ENCODE measurements at places on chromosomes 11 and 22. TPM values are rescaled to one million over a fixed set of nuclear protein-coding genes. Genes with fewer than 3 reads are reported as not detected.
A peak's percentile ranks its signal among the peaks of the same experiment; 100 is the strongest.

DNA sequence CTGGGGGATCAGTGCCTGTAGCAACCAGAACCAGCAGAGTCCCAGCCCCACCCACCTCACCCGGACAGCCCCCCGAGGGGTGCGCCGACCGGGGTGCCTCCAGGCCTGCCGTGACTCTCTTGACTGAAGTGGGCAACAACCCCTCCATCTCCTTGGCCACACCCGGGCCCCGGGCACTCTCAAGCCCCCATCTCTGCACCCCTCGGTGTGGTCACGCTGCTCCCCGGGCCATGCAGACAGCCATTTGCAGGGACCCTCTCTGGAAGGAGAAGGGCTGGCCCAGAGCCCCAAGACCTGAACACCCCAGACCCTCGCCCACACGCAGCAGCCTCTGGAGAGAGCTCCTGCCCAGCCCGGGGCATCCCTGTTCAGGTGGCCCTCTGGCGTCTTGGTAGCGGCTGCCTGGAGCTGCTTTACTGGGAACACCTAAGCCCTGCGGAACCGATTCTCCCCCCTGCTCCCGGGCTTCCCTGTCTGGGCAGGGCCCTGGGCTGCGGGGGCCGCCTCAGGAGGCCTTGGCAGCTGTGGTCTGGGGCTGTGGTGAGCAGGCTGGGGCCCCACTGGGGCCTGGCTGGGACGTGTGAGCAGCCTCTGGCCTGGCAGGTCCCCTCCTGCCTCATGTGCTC is 84.9 kb downstream of the WNT7B start:
- no peak overlapping the region for H3K27ac ChIP-seq
- H3K4me1 ChIP-seq = peaks cover 4% of the 10 kb centered on the region
- no peak for DNase-seq
- H3K4me3 ChIP-seq = no peak overlapping the region
- no peaks in the 10 kb centered on the region for H3K27me3 ChIP-seq
- H3K36me3 ChIP-seq = no peaks in the 10 kb centered on the region

DNA sequence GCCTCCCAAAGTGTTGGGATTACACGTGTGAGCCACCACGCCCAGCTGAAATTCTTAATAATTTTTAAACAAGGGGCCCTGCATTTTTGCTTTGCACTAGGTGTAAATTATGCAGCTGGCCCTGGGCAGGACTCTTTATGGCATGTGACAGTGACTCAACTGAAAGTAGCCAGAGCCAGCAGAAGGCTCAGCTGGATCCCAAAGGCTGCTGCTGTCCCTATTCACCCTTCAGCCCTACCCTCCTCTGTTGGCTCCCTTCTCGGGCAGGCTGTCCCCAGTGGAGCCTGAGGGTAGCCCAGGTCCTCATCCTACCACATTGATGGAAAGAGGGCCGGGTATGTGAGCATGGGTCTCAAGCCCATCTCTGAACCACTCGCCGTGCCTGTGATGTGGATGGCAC is 45.6 kb downstream of the CD82 start:
- H3K4me1 ChIP-seq = no peaks in the 10 kb centered on the region
- H3K36me3 ChIP-seq = no peaks in the 10 kb centered on the region
- H3K27me3 ChIP-seq = no peaks in the 10 kb centered on the region
- no peak overlapping the region for H3K4me3 ChIP-seq
- DNase-seq = no peak

DNA sequence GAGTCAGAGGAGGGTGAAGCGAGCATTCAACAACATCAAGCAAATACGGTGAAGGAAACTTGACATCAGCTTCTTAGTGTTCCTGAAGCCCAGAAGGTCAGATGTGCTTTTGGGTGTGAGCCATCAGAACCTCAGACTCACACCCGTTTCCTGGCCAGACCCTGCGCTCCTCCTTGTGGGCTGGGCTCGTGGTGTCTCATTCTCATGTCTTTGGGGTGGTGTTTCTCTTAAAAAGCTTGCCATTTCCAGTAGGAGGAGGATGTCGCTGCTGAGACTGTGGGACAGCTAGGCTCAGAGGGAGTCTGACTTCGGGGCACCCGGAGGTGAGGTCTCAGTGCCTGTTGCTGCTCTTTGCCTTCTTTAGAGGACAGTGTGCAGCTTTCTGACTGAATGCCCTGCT is 24.2 kb downstream of the PPFIBP2 start:
- no peak overlapping the region for H3K4me3 ChIP-seq
- no peaks in the 10 kb centered on the region for H3K36me3 ChIP-seq
- H3K4me1 ChIP-seq = no peaks in the 10 kb centered on the region
- DNase-seq = no peak
- H3K27ac ChIP-seq = no peak overlapping the region

GRCh38 chr11:113153847-113154246 is 160.5 kb upstream of the TTC12 start:
- no peak overlapping the region for H3K4me3 ChIP-seq
- no peak overlapping the region for H3K27ac ChIP-seq
- H3K4me1 ChIP-seq = no peaks in the 10 kb centered on the region
- no peaks in the 10 kb centered on the region for H3K36me3 ChIP-seq

DNA sequence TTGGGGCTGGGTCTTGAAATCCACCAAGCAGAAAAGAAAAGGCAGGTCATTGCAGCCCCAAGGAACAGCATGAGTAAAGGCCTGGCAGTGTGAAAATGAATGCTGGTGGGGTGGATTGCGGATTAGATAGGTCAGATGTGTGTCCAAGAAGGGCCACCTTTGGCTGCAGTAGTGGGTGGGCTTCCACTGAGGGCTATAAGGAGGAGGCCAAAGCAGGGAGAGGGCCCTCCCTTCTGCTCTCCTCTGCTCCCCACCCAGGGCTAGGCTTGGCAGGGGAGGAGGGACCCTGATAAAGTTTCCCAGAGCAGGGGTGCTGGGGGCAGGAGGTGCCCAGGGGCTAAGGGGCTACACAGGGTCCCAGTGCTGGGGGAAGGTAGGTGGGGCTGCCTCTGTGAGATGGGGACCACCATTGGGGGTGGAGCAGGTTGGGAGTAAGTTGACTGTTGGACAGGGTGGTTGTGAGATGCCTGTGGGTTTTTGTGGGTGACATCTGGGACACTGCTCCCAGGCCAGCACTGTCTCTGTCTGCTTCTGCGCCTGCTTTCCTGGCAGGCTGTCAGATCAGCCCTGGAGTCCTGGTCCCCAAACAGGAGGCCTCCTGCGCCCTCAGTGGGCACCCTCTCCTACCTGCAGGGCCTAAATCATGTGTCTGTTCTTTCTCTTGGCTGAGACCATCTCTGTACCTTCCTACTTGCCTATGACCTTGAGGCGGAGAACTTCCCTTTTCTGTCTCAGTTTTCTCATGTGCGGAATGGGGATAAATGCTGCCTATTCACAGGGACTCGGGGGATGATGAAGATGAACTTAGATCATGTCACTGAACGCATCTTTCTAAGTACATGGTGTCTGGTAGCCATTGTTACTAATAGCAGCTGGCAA is 1.9 kb downstream of the CAPN5 start:
- DNase-seq = no peak
- peaks cover 5% of the 10 kb centered on the region for H3K27me3 ChIP-seq
- H3K36me3 ChIP-seq = no peaks in the 10 kb centered on the region
- peaks cover 16% of the 10 kb centered on the region for H3K4me1 ChIP-seq
- no peak overlapping the region for H3K4me3 ChIP-seq

- H3K36me3 ChIP-seq = no peaks in the 10 kb centered on the region
- H3K4me3 ChIP-seq = peak overlapping the region; percentile 54
- H3K27me3 ChIP-seq = peaks cover 8% of the 10 kb centered on the region
These were observed 2.3 kb downstream of the SHANK3 start for GRCh38 chr22:50674606-50675552.

GRCh38 chr11:47185305-47186075 is 744 bp downstream of the PACSIN3 start:
- peak overlapping the region; percentile 80 for H3K27ac ChIP-seq
- no peaks in the 10 kb centered on the region for H3K36me3 ChIP-seq
- peaks cover 30% of the 10 kb centered on the region for H3K4me1 ChIP-seq
- DNase-seq = no peak
- peak overlapping the region; percentile 65 for H3K4me3 ChIP-seq

- H3K4me3 ChIP-seq = no peak overlapping the region
- no peaks in the 10 kb centered on the region for H3K27me3 ChIP-seq
- peaks cover 12% of the 10 kb centered on the region for H3K4me1 ChIP-seq
- no peak overlapping the region for H3K27ac ChIP-seq
- H3K36me3 ChIP-seq = no peaks in the 10 kb centered on the region
These were observed 41.3 kb downstream of the SMCO4 start for GRCh38 chr11:93501856-93502255.

DNA sequence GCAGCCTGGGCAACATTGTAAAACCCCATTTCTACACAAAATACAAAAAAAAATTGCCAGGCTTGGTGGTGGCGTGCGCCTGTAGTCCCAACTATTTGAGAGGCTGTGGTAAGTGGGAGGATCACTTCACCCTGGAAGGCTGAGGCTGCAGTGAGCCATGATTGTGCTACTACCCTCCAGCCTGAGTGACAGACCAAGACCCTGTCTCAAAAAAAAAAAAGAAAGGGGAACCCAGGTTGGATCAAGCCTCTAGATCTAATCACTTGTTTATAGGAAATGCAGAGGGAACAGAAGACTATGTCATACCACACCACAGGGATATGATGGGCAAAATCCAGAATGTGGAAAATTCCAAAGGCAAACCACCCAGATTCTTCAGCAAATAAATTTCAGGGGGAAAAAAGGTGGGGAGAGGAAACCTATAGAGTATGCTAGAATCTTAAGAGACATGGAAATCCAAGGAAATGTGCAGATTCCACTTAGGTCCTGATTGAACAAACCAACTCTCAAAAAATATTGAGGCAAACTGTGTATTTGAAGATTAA is 16.5 kb upstream of the MALAT1 start:
- no peak for DNase-seq
- H3K36me3 ChIP-seq = no peaks in the 10 kb centered on the region
- no peak overlapping the region for H3K4me3 ChIP-seq
- peaks cover 66% of the 10 kb centered on the region for H3K4me1 ChIP-seq

GRCh38 chr11:20031155-20032001 is 128.9 kb downstream of the DBX1 start:
- H3K27me3 ChIP-seq = no peaks in the 10 kb centered on the region
- no peak for DNase-seq
- no peaks in the 10 kb centered on the region for H3K36me3 ChIP-seq
- no peaks in the 10 kb centered on the region for H3K4me1 ChIP-seq
- H3K4me3 ChIP-seq = no peak overlapping the region

GRCh38 chr11:68954836-68955606 is 25.8 kb downstream of the MRGPRD start:
- no peaks in the 10 kb centered on the region for H3K36me3 ChIP-seq
- H3K4me1 ChIP-seq = no peaks in the 10 kb centered on the region
- peak; percentile 60 for DNase-seq

- H3K27ac ChIP-seq = no peak overlapping the region
- no peaks in the 10 kb centered on the region for H3K4me1 ChIP-seq
- peaks cover 44% of the 10 kb centered on the region for H3K36me3 ChIP-seq
- no peak overlapping the region for H3K4me3 ChIP-seq
These were observed 1.1 kb downstream of the MYBPC3 start for GRCh38 chr11:47351156-47352126.

DNA sequence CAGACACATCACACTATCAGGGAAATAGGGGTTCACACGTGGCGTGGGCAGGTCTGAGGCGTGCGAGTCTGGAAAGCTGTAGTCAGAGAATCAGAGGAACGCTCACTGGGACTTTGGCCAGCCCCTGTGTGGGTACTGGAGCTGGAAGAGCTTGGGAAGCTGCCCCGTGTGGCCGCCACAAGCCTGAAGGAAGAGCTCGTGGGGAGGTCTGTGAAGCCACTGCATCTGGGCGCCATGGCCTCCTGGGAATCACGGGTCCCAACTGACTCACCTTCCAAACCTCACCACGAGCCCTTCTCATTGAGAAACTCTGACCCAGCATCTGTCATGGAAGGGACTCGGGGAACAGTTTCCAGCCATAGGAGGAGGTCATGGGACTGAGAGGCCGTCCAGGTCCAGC is 5.9 kb upstream of the MRGPRF start:
- no peak overlapping the region for H3K27ac ChIP-seq
- no peak for DNase-seq
- H3K27me3 ChIP-seq = peaks cover 17% of the 10 kb centered on the region

- H3K4me3 ChIP-seq = peak overlapping the region; percentile 90
- H3K27ac ChIP-seq = peak overlapping the region; percentile 78
These were observed 585 bp downstream of the THYN1 start for GRCh38 chr11:134252346-134253187.

- H3K4me1 ChIP-seq = no peaks in the 10 kb centered on the region
- no peaks in the 10 kb centered on the region for H3K36me3 ChIP-seq
- no peak overlapping the region for H3K4me3 ChIP-seq
- no peaks in the 10 kb centered on the region for H3K27me3 ChIP-seq
- DNase-seq = no peak
These were observed 27.6 kb upstream of the PAMR1 start for GRCh38 chr11:35553021-35553420.

DNA sequence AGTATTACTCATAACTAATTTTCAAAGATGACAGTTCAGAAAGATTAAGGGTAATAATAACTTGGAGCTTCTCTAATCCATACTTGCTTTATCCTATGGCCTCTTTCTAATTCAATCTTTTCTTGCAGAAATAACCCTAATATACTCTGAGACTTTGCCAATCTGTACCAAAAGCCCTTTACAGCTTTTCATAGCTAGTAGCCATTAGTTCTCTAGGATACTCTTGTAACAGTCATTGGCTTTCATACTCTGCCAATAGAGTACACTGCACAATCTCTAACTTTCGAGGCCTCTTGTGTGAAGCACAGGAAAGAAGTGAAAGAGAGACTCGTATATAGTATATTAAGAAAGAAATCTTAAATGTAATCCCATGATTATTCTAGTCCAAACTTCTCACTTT is 38.1 kb downstream of the SLC36A4 start:
- H3K4me3 ChIP-seq = no peak overlapping the region
- H3K27me3 ChIP-seq = no peaks in the 10 kb centered on the region
- H3K27ac ChIP-seq = no peak overlapping the region
- no peaks in the 10 kb centered on the region for H3K4me1 ChIP-seq
- H3K36me3 ChIP-seq = no peaks in the 10 kb centered on the region
- DNase-seq = no peak

- no peak overlapping the region for H3K4me3 ChIP-seq
- DNase-seq = no peak
- no peaks in the 10 kb centered on the region for H3K27me3 ChIP-seq
- H3K36me3 ChIP-seq = no peaks in the 10 kb centered on the region
- H3K4me1 ChIP-seq = peaks cover 63% of the 10 kb centered on the region
- peak overlapping the region; percentile 88 for H3K27ac ChIP-seq
These were observed 12.8 kb upstream of the ST14 start for GRCh38 chr11:130146796-130147195.

GRCh38 chr11:134725211-134725610 is 313.2 kb upstream of the B3GAT1 start:
- no peaks in the 10 kb centered on the region for H3K27me3 ChIP-seq
- no peaks in the 10 kb centered on the region for H3K36me3 ChIP-seq
- H3K4me1 ChIP-seq = no peaks in the 10 kb centered on the region
- H3K27ac ChIP-seq = no peak overlapping the region

GRCh38 chr11:2387266-2387987 is 10.3 kb downstream of the CD81 start:
- no peak overlapping the region for H3K4me3 ChIP-seq
- H3K4me1 ChIP-seq = peaks cover 87% of the 10 kb centered on the region
- peaks cover 35% of the 10 kb centered on the region for H3K36me3 ChIP-seq

SLN gene
- 0.96 TPM for total RNA-seq

PARVB gene
- 53.7 TPM for total RNA-seq

CCDC87 gene
- total RNA-seq = 0.39 TPM

GLB1L2 gene
- 10.3 TPM for total RNA-seq

TSPAN18 gene
- 31.4 TPM for total RNA-seq

SNX32 gene
- 0.24 TPM for total RNA-seq

PAK1 gene
- 42.8 TPM for total RNA-seq

EHF gene
- 53.1 TPM for total RNA-seq

MEI1 gene
- total RNA-seq = 3.9 TPM

ZC3H12C gene
- 15.1 TPM for total RNA-seq

CDC42BPG gene
- total RNA-seq = 18.0 TPM

MPZL2 gene
- 117 TPM for total RNA-seq

INS gene
- total RNA-seq = not detected

MACROD1 gene
- total RNA-seq = 13.5 TPM

UNC93B1 gene
- total RNA-seq = 52.5 TPM

DDX10 gene
- 24.0 TPM for total RNA-seq

CLCF1 gene
- total RNA-seq = 9.2 TPM
